ENCODE measurements at places on chromosomes 13 and 19.

GRCh38 chr19:53328967-53329366, 4.6 kb upstream of the ZNF845 start:
- no peak for DNase-seq

- no peak for DNase-seq
These were observed 76.9 kb downstream of the COL4A1 start for GRCh38 chr13:110229905-110230563.

- peak; percentile 64 for DNase-seq
These were observed 1.4 kb upstream of the TSHZ3 start for GRCh38 chr19:31350693-31351055.

GRCh38 chr13:48640767-48641166, 13.0 kb upstream of the CYSLTR2 start:
- DNase-seq, result no peak

Measured in HuH-7 (cell line).